ENCODE measurements at places on chromosomes 3 and 15.

DNA sequence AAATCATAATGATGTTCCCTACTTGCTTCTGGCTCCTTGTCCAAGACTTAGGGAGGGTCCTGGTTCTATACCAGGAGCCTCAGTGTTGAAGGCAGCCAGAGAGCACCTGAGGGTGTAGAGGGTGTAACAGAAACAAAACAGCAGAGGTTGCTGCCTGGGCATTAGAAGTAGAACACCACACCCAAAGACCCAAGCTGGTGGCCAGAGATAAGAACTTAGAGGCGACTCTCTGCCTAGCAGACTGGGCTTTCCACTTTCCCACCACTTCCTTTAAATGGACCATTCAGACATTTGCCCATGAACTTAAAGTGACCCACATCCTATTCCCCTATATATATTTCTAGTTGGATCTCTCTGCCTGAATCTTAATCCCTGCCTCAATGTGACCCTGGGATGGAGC lies 189.8 kb downstream of the KLF13 start:
- DNase-seq, result no peak

- DNase-seq, result no peak
Observed at GRCh38 chr15:56798639-56799038, 65.3 kb upstream of the ZNF280D start.

DNA sequence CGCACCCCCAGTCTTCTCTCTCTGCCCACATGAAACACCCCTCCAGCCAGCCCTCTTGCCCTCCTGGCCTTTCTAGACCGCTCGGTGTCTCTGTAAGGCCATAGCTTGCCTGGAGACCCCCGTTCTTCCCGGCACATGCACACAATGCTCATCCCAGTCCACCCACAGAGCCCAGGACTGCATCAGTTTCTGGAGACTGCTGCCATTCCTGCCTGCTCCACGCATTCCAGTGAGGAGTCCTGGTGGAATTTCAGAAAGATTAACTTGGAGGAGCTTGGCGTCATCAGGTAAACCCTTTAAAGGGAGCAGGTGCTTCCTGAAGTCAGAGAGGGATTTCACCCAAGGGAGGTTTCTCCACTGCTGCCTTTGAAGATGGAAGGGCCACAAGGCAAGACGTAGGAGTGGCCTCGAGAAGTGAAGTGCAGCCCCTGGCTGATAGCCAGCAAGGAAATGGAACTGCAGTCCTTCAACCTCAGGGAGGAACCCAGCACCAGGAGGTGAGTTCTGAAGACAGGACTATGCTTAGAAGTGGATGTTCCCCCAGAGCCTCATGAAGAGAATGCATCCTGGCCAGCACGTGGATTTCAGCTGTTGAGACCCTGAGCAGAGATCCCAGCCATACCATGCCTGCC lies 19.2 kb downstream of the SLC41A3 start:
- DNase-seq, result no peak

GRCh38 chr3:43285644-43286043 lies 696 bp upstream of the SNRK start:
- no peak for DNase-seq

DNA sequence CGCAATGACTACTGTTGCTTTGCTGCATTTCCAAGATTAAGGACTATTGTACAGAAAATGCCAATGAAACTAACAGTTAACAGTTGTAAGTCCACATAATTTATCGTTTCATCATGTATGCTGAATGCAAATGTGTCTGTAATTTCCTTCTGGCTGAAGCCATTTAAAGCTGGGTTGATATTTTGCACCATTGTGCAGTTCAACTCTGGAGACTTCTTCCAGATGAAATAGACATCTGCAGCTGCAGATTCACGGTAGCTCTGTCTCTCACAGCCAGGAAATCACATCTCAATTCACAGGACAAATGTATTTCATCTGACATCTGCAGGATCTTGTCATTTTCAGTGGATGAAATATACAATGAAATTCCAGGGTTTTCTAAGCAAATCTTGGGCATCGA lies 145.4 kb downstream of the CHL1 start:
- DNase-seq, result no peak

DNA sequence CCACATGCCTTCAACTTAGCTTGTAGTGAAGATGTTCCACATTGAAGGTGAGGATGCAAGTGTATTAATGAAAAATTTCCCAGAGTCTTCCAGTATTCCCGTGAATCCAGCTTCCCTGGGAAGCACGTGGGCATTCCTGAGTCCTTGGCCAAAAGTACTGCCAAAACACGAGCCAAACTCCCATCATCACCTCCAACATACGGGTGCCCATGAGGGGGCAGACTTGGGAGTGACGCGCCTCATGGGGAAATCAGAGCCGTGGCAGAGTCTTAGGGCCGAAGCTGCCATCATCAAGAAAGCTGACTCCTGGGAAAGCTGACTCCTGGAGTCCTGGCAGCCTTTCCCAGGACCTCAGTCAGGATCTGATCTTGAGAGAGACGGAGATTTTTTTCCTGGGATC lies 20.1 kb upstream of the TM2D3 start:
- no peak for DNase-seq

DNA sequence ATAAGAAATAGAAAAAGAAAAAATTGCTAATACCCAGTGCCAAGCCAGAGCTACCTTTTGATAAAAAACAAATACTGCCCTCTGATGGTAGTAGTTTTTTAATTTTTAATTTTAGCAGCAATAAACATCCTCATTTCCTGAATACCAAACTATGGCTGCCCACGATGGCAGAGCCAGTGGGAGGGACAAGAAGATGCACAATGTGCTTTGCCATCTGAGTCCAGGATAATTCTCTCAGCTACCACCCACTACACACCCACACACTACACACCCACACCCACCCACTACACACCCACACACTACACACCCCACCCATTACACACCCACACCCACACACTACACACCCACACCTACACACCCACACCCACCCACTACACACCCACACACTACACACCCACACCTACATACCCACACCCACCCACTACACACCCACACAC lies 17.8 kb downstream of the CEP19 start:
- peak; percentile 30 for DNase-seq

DNA sequence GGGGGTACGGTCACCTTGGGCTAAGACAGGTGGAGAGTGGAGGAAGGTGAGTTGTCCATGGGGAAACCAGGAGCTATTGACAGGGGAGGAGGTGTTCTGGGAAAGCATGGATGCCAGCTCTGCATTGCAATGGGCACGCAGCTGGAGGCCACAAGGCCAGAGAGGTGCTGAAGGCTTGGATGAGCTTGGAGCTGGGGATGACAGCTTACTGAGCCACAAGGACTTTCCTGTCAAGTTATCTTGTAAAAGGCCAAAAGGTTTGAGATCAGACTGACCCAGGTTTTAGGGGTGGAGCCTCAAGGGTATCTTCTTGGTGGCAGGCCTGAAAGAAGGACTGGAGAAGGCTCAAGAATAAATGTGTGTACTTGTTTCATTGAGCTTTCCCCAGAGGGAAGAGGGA lies 115.2 kb downstream of the ASB7 start:
- no peak for DNase-seq

- no peak for DNase-seq
Observed at GRCh38 chr3:125316246-125316645, 58.9 kb downstream of the ZNF148 start.

DNA sequence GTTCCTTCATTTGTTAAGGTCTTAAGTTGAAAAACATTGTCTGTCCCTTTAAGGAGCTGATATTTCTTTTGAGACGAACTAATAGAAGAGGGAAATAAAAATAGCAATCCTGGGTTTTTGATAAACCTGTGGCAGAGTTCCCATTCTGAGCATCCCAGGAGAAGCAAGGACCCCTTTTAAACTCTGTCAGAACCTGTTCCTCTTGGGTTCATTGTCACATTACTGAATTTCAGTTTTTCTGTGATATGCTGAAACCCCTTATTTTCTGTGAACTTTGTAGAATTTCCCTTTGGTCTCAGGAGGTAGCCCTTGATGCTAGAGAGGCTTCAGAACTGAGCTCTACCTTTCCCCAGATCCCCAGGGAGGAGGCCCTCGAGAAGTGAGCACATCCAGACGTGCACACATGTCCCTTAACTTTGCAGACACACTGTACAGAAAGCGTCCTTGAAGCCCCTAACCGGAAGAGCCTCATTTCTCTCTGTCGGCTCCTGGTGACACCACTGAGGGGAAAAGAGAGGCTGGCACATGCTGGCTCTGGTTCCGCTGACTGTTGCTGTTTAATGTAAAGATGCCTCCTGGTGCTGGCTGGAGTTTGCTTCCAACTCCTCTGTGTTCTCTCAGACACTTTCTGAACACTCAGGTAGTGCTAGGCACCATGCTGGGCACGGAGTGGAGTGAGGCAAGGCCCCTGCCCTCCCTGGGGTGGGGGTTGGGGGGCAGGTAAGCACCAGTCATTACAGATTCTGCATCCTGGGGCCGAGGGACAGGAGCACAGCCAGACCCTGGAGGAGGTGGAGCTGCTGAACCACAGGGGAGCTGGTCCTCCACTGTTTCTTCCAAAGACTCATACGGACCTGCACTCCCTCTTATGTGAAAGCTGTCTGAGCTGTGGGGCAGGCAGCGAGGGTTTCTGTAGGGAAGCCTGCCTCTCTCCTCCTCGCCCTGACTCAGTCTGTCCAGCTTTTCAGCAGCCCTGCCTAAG lies 77.5 kb downstream of the CHDH start:
- DNase-seq, result no peak

DNA sequence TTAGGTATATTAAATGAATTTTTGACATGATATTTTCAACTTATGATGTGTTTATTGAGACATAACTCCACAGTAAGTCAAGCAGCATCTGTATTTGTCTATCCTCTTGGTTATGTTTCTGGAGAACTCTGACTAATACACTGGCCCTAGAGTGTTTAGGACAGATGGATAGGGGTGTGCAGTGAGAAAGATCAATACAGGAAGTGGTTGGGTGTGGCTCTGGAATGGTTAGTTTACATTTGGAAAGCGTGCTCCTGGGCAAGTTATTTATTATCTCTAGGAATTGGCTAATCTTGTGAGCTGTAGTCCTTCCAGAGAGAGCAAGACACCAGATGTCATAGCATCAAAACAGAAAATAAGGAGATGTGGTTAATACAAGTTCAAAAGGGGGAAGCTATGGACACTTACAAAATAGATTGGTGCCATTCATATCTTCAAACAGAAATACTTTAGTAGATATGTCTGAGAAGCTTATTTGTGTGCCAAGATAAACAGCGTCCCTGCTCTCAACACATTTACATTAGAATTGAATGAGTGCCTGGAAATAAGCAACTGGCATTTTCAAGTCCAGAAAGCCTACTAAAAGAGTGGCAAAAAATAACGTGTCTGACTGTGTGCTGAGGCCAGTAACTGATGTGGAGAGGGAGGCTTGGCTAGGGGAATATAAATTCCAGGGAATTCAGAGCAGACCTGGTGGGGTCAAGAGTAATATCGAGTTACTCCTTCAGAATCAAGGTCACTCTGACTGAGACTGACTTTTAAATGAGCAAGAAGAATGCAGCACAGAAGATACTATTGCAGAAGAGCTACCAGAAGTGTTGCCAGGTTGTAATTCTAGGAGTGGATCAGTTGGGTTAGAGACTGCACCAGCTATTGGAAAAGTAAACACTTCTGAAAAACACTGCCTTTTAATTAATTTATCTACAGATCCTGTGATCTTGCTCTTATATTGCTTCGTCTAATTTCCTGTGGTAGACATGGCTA lies 33.4 kb upstream of the PLAAT1 start:
- DNase-seq, result no peak

DNA sequence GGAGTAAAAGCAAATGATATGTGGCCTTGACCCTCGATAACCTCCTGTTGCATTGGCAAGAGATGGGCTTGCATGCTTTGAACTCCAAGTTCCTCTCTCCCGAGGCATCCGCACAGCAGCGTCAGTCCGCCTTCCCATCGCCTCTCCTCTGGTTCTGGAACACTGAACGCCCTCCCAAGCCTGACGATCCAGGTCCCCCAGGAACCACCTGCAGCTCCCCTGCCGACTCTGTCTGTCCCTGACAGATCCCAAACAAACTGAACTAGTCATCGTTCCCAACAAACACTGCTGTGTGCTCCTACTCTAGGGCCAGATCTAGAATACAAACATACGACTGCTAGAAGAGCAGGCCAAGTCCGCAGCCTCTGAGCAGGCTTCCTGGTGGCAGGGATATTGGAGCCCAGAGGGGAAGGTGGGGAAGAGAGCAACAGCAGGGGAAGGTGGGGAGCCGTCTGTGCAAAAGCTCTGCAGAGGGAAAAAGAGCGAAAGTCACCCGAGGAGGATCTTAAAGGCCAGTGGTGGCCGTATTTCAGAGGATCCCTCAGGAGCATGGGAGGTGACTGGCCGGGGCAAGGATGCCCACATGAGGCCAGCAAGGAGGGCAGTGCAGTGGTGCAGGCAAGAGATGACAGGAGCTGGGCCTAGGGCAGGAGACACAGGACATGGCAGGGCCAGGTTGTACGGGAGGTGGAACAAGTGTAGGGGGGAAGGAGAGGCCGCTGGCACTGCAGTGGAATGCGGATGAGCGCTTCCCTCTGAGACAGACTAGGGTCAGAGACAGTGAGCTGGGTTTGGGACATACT lies 50.8 kb downstream of the PCSK6 start:
- DNase-seq, result no peak

GRCh38 chr3:10443272-10444109 lies 61.9 kb downstream of the ATP2B2 start:
- DNase-seq, result no peak

DNA sequence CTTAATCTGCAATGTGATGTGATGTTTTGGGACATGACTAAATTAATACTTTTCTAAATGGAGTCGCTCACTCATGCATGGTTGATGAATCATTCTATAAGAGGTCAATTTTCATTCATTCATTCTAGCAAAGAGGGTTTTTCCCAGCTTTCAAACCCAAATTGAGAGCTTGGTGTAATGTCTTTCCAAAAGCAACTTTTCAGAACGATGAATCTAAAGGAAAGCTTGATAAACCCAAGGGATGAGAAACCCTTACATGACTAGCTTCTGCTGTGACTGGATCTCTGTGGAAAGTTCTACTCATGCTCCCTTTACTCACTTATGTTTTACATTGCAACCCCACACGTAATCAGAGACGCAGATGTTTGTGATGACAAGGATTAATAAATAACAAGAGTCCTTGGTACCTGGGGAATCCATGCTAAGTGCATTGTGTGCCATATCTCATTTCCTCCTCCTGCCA lies 47.7 kb downstream of the PDZRN3 start:
- no peak for DNase-seq

DNA sequence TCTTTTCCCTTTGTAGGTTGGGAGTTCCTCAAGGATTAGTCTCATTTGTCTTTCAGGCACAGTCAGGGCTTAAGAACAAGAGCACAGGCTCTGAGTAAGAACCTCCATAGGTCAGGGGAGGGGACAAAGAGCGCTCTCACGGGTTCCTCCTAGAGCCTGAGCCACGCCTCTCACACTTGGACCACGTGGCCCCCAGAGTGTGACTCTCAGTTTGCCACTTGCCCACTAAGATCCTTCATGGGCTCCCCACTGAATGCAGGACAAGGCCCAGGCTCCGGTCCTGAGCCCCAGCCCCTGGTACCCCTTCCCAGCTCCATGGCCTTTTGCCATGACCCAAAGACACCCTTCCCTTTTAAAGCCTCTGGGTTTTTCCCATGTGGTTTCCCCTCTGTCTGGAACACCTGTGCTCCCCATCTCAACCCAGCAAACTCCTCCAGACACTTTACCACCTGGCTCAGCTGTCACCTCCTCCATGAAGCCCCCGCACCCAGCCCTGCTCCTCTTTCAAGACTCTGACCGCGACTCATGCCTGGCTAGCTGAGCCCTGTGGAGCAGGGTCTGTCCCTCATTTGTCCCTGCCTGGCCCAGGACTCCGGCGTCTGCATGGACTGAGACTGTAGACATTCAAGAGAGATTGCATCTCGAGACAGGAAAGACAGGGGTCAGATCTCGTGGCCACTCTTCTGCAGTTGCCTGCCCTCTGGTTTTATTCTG lies 32.7 kb downstream of the IQSEC1 start:
- DNase-seq, result peak; percentile 37
